Upper lobe of right lung (tissue), 1 donor: ENCODE measurements at places on chromosomes 7 and 10. TPM values are rescaled to one million over a fixed set of nuclear protein-coding genes. Genes with fewer than 3 reads are reported as not detected.

The FXYD4 gene
- total RNA-seq, result 1.1 TPM

The LRRN3 gene
- total RNA-seq, result 8.9 TPM

The PLEKHS1 gene
- total RNA-seq, result not detected

The MMD2 gene
- not detected for total RNA-seq

The SCART1 gene
- total RNA-seq, result 2.6 TPM

The IRF5 gene
- 29.4 TPM for total RNA-seq

The GLI3 gene
- 17.5 TPM for total RNA-seq

GRCh38 chr10:1048732-1049424 lies at the start of gene IDI1:
Gene IDI1, minus strand, starts transcription at chr10:1049119. Its CDS starts 116 bp downstream, at chr10:1049003.
- peak; percentile 99 for DNase-seq

GRCh38 chr10:80202934-80203834 lies 2.2 kb downstream of the ANXA11 start:
- peak; percentile 74 for DNase-seq

GRCh38 chr10:97764519-97764931 lies 7.3 kb downstream of the SFRP5 start:
- DNase-seq, result no peak

DNA sequence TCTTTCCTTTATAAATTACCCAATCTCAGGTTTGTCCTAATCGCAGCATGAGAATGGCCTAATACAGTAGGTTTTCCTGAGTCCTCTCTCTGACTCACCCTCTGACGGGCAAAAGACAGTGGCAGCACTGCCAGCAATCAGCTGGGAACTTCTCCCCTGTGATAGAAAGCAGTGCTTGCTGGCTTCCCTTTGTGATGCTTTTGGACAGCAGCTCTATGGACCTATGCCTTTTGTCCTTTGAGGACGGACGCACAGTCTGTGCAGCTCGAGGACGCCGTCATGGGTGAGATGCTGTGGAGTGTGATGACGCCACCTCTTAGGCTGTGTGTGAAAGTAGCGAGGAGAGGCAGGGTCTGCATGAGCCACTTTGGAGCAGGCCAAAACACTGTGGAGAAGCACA lies 68.8 kb downstream of the KIAA1217 start:
- DNase-seq, result no peak

- DNase-seq, result no peak
Observed at GRCh38 chr10:34729619-34730018, 85.5 kb downstream of the PARD3 start.

DNA sequence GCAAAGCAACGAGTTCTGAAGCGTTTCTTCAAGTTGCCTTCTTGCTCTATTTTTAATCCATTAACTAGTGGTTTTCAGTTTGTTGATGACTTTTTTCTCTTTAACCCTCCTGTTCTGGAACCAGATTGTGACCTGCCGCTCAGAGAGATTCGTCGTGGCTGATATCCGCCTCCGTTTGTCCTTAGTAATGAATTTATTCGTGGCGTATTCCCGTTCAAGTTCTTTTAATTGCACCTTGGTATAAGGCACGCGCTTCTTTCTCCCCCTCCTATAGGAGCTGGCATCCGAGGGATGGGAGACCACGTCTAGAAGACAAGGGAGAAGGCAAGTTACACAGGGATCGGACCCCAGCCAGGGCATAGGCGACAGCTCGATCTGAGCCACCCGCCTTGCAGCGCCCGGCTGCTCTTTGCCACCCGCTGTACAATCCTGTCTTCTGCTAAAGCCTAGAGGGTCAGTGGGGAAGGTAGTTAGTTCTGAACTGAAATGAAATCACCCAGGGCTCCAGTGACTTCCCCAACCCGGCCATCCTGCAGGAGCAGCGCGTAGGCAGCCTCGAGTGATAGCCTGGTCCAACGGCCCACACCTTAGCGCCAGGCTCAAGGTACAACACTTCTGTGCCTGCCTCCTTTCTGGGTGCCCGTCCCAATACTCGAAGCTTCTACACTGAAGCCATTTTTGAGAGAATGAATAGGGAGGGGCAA lies 1.6 kb downstream of the HOXA13 start:
- peak; percentile 57 for DNase-seq

DNA sequence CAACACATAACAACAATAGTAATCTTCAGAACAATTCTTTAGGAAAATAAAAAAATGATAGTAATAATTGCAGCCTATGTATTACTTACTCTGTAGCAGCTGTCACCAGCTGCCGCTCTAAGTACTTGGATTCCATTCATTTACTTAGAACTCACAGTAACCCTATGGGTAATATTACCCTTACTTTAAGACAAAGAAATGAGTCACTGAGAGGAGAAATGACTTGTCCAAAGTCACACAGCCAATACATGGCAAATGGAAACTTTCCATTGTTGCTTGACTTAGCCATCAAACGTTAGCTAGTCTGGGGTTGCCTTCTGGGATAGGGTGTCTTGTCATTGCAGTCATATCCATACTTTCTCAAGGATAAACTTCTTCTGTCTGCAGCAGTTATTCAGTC lies 3.6 kb downstream of the CCNY start:
- DNase-seq, result no peak

DNA sequence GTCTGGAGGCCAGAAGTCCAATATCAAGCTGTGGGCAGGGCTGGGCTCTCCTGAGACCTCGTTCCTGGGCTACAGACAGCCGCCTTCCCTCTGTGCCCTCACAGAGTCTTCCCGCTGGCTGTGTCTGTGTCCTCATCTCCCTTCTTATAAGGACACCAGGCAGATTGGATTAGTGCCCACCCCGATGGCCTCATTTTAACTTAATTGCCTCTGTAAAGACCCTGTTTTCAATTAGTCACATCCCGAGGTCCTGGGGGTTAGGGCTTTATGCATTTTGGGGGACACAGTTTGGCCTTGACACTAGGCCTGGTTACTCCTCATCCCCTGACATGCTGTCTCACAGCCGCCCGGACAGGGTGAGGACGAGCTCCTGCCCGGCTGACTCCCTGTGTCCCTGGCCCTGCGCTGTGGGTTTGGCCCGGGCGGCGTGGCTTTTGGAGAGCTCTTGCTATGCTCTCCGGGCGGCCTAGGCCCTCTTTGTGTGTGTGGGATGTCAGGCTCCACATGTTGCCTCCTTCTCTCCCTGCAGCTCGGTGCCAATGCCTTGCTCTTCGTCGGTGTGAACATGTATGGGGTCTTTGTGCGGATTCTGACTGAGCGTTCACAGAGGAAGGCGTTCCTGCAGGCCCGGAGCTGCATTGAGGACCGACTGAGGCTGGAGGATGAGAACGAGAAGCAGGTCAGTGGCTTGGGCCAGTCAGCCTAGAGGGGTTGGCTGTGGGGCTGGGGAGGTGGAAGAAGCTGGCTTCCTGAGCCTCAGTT lies 18.2 kb downstream of the ADCY1 start:
- no peak for DNase-seq

DNA sequence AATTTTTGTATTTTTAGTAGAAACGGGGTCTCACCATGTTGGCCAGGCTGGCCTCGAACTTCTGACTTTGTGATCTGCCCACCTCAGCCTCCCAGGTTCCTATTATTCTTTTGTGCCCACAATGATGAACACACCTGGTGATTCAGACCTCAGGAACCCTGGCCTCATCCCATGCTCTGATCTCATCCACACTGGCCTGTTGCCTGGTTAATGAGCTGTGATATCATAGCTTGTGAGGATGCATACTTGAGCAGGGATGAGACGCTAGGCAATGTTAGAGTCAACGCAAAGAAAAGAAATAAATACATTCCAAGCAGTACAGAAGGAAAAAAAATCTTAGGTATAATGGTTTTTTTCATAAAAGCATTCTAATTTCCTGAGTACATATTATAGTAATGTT lies 82.4 kb upstream of the RNF32 start:
- DNase-seq, result no peak

DNA sequence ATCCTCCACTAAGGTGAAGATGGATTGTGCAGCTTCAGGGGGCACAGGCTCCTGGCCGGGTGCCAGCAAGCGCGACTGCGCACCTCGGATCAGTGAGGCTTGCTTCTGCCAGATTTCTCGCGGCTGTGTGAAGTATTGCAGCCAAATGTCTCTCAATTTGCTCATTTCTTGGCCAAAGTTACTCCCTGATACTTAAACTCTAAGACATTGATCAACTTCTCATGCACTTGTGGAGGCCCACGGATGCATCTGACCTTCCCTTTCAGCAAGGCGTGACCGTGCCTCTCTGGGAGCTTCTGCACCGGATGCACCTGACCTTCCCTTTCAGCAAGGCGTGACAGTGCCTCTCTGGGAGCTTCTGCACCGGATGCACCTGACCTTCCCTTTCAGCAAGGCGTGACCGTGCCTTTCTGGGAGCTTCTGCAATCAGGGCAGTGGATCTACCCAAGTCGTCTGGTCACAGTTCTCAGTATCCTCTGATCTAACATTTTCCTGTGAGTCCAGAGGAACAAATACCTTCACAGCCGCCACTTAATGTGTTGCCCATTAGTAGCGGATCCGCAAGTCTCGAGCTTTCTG lies 248.3 kb downstream of the ADARB2 start:
- DNase-seq, result no peak

- DNase-seq, result peak; percentile 67
Observed at GRCh38 chr10:43121444-43121843, 16.8 kb upstream of the CSGALNACT2 start.
